ENCODE measurements at places on chromosomes 6 and 20.

DNA sequence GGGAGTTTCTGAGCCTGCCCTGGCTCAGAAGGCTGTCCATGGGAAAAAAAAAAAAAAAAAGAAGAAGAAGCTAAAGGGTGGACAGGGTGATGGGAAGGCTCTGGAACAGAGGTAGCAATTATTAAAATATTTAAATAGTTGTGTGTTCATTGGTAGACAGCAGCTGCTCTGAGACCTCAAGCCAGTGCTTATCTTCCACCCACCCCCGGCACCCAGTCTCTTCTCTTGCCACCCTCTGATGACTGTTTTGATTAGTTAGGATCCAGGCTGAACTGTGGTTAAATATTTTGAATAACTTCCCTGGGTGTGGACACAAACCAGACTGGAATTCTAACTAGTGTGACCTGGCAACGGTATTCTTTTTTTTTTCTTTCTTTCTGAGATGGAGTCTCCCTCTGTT, 16.9 kb upstream of the SRSF3 start:
- peak; percentile 78 for DNase-seq

DNA sequence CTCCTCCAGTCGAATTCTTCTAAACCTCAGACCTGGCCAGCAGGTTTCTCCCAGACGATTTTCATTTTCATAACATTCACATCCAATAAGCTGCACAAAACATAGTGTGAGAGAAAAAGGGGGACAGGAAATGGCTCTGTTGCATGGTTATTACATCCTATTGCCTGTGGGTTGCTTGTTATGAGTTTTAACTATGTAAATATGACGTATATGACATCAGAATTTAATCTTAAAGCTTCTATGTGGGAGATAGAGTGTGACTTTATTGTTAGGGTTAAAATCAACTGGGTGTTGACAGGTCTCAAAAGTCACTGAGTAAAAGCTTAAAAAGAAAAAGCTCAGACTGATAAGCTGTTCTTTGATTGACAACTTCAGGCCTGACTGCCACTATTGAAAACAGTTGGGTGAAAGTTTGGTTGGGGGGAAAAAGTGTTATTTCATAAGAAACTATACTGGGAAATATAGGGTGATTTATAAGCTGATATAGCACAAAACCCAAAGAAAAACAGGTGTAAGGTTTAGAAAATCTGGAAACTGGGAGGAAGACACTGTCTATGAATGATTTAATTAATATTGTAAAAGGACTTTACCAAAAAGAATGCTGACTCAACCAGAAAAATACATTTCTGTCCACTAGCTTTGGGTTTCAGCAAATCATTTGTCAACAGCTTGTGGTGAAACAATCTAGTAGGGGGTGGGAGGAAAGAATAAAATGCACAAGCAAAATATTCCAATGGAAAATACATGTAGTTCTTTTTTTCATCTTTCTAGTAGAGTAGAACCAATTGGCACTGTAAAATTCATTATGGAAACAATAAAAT, 134.1 kb upstream of the CEP162 start:
- DNase-seq = no peak

GRCh38 chr20:35742741-35743523, 872 bp upstream of the RBM39 start:
- DNase-seq = peak; percentile 45

DNA sequence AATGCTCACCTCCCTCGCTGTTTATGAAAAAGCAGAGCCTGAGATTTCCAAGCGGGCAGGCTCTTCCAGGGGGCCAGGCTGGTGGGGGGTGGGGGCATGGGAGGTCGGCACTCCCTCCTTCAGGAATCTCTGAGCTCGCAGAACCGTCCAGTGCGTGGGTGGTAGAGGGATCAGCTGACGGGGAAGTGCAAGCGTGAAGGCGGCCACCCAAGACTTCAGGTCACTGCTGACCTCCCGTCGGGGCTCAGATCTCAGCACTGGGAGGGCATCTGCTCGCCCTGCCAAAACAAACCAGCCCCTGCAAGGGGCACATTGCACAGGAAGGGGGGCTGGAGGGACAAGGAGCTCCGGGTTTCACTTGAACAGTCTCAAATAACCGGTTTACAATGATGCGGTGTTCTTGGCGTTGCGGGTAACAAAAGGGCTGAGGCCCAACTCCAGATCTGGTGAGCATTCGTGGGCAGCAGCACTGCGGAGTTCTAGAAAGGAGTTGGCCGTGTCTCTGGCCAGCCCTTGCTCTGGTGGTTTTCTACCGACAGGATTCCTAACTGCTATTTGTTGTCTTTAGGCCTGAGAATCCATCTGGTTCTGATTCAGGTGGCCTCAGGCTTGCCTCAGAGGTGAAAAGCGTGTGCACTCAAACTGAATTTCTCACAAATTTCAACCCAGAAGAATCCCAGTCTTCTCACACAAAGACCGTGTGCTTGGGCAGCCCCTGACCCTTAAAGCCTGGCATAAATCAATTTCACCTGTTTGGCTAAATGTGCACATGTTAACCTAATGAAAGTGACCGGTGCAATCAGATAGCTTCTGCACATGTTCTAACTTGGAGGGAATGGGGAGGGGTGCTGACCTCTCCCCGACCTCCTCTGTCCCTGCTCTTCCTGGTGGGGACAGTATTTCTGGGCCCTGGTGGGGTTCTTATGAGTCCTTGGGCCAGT, 191.6 kb downstream of the MYLK4 start:
- no peak for DNase-seq

DNA sequence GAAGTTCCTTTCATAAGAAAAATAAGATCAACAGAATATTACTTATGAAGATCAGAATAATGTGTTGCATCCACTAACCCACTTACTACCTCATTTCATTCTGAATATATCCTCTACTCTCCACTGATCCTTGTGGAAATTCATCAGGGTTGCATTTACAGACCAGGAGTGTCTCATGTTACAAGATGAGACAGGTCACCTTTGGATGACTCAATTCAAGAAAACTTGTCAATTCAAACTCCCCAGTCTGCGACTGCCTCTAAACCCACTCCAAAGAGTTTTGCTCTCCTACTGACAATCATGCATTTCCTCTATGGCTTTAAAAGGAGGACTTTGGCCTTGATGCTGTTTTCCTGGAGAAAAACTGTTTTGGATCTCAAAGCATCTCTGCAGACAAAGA, 68.4 kb downstream of the ID4 start:
- peak; percentile 17 for DNase-seq

DNA sequence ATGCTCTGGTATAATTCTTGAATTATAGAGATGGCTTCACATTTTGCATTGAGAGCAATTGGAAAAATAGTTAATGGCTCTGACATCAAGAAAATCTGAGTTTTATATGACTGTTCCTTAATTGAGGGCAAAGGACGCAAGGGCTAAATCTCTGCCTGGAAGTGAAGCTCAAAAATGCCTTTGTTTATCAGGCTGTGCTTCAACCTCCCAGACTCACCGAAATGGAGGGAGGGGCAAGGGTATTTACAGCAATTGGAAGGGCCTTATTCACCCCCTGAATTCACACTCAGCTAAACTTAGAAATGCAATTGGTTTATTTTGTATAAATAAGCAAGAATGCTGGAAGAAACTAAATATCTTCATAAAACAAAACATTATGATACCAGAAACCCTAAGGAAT, 737.2 kb upstream of the MMS22L start:
- DNase-seq = no peak

GRCh38 chr6:64012351-64013001, 376.9 kb downstream of the PHF3 start:
- DNase-seq = peak; percentile 50

- peak; percentile 31 for DNase-seq
Observed at GRCh38 chr6:82963191-82963925, 102.3 kb downstream of the UBE3D start.

- no peak for DNase-seq
Observed at GRCh38 chr20:53412577-53413185, 181.0 kb downstream of the ZNF217 start.

DNA sequence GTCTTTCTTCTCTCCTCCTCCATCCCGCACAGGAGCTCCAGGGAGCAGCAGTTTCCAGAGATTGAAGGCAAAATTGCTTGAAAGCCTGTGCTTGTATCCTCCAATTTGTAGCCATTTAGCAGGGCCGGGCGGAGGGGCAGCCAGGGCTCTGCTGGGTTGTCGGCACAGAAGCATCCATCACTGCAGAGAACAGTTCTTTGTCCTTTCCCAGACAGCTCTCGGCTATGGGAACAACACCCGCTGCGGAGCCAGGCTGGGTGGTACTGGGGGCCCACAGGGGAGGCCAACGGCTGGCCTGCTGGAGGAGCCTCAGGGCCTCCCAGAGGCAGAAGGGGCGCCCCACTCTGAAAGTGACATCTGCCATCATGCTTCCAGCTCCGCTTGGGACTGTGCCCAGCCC, 7.8 kb downstream of the HRH3 start:
- DNase-seq = no peak

- DNase-seq = no peak
Observed at GRCh38 chr6:11298651-11299420, 66.4 kb upstream of the NEDD9 start.

DNA sequence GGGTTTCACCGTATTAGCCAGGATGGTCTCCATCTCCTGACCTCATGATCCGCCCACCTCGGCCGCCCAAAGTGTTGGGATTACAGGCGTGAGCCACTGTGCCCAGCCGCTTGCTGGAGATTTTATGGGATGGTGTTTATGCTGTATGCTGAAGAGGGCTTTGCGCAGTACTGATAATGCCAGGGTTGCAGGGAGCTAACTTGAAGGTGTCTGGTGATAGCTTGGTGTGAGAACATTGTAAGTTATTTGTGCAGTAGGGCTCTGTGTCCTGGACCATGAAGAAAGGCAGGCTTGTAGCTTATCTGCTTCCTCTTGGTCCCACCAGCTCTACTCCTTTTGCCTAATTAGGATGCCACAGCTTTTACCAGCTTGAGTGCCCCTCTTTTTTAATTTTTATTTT, 157.0 kb upstream of the DTNBP1 start:
- DNase-seq = no peak

DNA sequence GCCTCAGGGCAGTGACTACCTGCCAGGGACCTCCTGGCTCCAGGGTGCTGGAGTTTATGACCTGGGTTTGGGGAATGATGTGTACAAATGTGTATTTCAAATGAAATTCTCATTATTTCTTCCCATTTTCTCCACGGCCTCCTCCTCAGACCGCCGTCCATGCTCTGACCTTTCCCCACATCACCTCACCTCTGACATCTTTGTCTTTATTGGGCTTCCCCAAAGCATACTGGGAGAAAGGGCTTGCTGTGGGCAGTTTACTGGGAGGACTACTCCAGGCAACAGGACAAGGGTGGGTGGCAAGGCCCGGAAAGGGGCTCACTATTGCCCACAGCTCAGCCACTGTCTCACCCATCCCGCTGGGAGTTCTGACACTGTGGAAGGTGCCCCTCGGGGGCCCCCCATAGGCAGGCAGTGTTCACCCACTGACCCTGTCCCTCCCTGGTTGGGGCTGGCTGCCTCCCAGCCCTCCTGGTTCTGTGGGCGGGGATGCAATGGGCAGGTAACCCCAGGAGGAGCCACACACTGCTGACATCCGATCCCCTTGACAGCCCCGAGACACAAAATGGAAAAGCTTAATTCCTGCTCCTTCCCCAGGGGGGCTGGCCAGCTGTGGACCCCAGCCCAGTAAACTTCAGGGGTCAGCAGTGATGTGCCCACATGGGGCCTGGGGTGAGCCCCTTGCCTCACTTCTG, 39.8 kb upstream of the CST7 start:
- DNase-seq = no peak

DNA sequence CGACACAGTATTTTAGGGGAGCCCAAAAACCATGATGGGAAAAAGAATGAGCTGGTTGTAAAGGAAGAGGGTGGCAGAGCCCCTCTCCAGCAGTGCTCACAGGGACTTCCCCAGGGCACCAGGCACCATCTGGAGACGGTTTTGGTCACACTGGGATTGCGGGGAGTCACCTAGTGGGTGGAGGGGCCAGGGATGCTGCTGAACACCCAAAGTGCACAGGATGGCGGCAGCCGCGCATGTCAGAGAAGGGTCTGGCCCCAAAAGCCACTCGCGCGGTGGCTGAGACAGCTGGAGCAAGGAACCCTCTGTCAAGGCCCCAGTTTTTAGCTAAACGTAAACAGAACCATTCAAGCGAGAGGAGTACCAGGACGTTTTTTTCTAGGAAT, 10.8 kb downstream of the CTSZ start:
- no peak for DNase-seq

GRCh38 chr20:49785852-49786175, 26.8 kb upstream of the SLC9A8 start:
- no peak for DNase-seq

DNA sequence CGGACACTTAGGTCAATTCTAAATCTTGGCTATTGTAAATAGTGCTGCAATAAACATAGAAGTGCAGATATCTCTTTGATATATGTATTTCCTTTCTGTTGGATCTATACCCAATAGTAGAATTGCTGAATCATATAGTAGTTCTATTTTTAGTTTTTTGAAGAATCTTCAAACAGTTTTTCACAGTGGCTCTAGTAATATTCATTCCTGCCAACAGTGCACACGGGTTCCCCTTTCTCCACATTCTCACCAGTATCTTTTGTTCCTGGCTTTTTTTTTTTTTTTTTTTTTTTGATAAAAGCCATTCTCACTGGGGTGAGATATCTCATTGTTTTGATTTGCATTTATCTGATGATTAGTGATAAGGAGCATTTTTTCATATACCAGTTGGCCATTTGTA, 1.8 kb upstream of the FBXL4 start:
- no peak for DNase-seq

DNA sequence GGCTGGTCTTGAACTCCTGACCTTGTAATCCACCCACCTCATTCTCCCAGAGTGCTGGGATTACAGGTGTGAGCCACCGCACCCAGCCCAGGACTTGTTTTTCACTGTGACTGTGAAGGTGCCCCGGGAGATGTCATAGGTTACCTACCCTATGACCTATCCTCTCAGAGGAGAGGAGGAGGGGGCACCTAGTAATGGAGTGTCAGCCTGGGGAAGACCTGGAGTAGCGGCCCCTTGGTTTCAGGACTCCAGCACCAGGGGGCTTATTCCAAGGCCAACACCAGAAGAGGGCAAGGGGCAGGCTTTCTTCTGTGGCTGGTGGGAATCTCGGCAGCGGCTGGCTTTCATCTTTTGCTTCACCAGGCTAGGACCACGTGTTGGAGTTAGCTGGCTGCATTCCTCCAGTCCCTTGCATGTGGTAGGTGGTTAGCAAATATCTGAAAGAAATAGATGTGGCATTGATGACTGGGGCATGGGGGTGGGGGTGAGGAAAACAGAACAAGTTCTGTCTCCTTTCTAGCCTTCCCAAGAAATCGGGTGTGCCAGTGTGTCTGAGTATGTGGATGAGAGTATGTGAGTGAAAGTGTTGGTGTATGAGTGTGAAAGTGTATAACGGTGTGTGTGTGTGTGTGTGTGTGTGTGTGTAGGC, 7.9 kb upstream of the ITPR3 start:
- peak; percentile 77 for DNase-seq

DNA sequence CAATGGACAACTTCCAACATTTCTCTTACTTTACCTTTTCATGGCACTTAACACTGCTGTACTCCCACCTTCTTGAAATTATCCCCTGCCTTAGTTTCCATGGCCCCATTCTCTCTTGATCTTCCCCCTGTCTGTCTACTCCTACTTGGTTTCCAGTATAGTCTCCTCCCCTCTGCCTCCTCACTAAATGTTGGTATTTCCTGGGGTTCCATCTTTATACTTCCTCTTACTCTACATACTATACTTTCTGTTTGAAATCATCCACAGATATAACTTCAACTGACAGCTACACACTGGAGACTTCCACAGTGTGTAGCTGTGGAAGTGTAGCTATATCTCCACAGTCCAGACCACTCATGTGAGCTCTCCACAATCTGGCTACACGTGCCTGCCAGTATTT, 13.5 kb downstream of the ZHX3 start:
- no peak for DNase-seq

- peak; percentile 62 for DNase-seq
Observed at GRCh38 chr20:33443512-33444239, at the start of gene SNTA1. Gene SNTA1 (minus strand): TSS chr20:33443763. CDS start chr20:33443620, 143 bp downstream.
